ENCODE measurements at places on chromosomes 2 and 18.
A peak's percentile ranks its signal among the peaks of the same experiment; 100 is the strongest.

DNA sequence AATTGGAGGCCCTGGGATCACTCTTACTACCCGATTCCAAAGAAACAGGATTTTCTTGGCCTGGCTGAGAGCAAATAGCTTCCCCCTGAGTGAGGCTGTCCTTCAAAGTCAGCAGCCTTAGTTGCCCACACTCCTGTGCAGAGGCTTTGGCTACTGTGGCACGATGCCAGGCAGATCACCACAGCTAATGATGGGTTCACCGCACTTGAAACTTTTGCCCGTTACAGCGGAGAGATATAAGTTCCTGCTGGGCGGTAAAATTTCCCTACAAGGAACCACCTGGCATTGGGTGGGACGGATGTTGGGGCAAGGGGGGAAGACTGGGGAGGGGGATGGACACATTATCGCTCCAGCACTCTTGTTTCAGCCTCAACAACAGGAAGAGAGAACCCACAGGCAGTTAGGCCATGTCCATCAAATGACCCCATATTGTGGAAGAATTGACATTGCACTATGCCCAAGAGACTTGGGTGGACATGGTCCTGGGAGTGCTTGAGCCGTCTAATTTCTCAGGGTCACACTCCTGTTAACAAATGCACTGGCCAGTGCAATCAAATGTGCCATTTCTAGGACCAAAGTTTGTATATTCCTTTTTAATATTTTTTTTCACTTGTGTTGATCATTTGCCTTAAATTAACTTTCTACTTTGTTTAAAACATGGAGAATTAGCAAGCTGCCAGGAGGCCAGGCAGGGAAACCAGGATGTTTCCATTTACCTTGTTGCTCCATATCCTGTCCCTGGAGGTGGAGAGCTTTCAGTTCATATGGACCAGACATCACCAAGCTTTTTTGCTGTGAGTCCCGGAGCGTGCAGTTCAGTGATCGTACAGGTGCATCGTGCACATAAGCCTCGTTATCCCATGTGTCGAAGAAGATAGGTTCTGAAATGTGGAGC is 4.4 kb downstream of the IL1B start:
- no peak for DNase-seq

GRCh38 chr2:50397992-50398765 is 633.8 kb downstream of the NRXN1 start:
- DNase-seq: no peak

- DNase-seq: no peak
These were observed 603.8 kb upstream of the LINC00305 start for GRCh38 chr18:64752707-64753106.

DNA sequence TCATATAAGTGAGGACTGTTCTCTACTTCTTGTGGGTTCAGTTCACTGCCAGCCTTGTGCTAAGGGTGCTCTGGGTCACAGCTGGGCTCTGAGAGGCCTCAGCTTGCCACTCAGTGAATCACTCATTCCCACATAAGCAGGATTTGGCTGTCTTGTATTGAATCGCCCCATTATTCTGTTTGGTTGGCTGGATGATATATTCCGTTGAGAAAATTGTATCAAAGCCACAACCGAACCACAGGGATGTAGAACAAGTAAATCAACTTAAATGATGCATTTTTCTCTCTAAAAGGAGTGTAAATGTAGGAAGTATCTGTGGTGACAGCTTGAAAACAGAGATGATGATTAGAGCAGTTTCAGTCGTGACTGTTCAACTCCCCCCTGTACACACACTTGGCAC is 39.6 kb downstream of the TTC39C start:
- DNase-seq: no peak

- DNase-seq: peak; percentile 34
These were observed 73.1 kb upstream of the PXDN start for GRCh38 chr2:1817256-1818051.

- no peak for DNase-seq
These were observed 49.6 kb downstream of the TRAPPC12 start for GRCh38 chr2:3429066-3429610.

- no peak for DNase-seq
These were observed 122.9 kb downstream of the PRKRA start for GRCh38 chr2:178328037-178328436.

DNA sequence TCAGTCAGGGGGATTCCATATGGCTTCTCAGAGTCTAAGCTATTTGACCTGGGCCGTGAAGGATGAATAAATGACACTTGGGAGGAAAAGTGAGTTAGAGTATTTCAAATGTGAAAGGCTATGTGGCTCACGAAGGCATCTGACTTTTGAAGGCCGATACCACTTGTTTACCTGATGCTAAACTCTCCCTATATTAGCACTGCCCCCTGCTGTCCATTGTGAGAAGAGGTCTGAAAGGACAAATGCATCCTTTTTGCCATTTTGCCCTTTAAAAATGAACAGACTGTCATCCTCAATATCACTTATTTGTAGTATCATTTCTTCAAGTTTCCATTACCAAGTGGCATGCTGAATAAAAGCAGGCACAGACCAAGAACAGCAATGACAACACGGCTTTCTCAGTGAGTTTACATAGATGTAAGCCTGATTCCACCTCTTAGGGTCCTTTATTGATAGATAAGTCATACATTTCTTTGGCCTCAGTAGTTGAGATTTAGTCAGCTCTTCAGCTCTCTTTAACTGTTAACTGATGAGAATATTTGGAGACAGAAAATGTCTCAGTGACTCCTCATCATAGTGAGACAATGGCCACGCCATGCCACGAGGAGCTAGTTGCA is 40.1 kb downstream of the DOCK10 start:
- peak; percentile 89 for DNase-seq

- DNase-seq: no peak
These were observed 174.6 kb upstream of the ALPP start for GRCh38 chr2:232203936-232204335.

GRCh38 chr2:18900691-18901141 is 311.3 kb upstream of the NT5C1B start:
- DNase-seq: no peak
